ENCODE measurements at places on chromosomes 4 and X. TPM values are rescaled to one million over a fixed set of nuclear protein-coding genes. Genes with fewer than 3 reads are reported as not detected.
A peak's percentile ranks its signal among the peaks of the same experiment; 100 is the strongest.

DNA sequence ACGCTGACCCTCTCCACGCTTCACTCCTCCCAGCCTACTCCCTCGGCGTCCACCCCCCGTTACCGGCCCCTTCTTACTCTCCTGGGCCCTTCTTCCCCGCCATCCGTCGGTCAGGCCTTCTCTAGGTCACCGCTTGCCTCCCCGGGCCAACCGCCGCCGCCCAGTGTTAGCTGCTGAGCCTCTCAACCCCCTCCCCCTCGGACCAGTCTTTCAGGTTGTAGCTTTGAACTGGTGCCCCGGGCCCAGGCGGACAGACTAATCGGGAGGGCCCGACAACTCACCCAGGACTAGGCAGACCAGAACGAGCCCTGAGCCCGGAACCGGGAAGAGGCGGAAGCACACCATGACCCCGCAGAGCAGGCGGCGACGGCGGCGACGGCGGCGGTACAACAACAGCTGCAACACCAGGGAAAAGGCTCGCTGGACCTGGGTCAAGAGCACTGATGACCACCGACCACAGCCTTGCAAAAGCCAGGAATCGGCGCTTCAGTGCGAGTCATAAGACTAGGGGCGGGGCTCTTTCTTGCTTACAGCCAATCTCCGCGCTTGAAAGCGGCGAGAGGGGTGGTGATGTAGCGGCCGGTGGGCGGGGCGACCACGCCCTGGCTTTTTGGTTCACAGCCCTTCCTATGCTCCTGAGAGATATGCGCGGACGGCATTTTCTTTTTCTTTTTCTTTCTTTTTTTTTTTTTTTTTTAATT lies at the start of gene LAMP2:
Gene LAMP2, minus strand, starts transcription at position 472 of the 701 bp plus-strand sequence. Its CDS starts 127 bp downstream, at position 345.
- peak; percentile 41 for DNase-seq

GRCh38 chrX:41499984-41500383 lies 52.8 kb downstream of the NYX start:
- no peak for DNase-seq

GAGE12H gene
- total RNA-seq = not detected

GRCh38 chr4:149112109-149112508 lies 669.9 kb upstream of the NR3C2 start:
- DNase-seq = no peak

SSX2 gene
- total RNA-seq = 0.14 TPM

DNA sequence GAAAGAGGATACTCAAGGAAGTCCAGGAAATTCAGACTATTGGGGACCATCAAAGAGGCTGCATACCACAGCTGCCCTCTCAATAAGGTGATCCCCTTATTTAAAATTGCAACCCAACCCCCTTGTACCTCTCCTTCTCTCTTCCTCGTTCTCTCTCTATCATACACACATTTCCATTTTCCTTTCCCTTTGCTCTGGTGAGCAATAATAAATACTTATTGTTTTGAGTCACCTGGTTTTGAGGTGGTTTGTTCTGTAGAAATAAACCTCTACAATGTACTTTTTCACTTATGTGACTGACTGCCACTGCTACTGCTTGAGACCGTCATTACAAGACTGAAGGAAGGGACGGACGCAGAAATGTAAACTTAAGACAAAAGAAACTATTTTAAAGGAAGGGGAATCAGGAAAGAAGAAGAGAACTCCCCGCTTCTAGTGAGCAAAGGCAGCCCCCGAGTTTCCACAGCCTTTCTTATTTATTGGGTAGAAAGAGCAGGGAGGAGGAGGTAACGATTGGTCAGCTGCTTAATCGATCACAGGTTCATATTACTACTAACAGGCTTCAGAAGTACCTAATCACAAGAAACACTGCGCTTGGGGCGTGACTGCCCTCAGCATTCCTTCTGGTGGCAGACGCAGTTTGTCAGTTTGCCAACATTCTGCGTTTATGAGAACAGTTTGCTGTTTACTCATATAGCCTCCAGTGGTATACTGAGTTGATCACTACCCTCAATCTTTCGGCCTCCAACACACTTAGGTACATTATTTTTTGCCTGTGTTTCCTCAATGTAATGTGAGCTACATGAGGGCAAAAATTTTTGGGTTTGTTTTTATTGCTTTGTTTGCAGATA lies 16.9 kb upstream of the TMEM165 start:
- no peak for DNase-seq

DNA sequence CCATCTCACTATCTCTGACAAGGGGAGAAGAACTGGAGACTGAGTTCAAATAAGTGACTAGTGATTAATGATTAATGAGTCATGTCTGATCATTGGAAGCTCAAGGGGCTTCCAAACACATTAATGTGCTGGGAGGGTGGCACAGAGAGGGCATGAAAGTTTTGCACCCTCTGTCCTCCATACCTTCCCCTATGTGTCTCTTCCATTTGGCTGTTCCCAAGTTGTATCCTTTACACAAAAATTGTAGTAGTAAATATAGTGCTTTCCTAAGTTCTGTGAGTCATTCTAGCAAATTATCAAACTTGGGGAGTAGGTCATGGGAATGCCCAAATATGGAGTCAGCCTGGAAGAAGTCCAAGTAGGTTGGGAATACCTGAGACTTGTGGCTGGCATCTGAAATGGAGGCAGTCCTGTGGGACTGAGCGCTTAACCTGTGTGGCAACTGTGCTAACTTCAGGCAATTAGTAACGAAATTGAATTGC lies 4.1 kb upstream of the FAM200B start:
- no peak for DNase-seq

EREG gene
- not detected for total RNA-seq

CYLC1 gene
- not detected for total RNA-seq

LRP2BP gene
- total RNA-seq = 0.39 TPM

DNA sequence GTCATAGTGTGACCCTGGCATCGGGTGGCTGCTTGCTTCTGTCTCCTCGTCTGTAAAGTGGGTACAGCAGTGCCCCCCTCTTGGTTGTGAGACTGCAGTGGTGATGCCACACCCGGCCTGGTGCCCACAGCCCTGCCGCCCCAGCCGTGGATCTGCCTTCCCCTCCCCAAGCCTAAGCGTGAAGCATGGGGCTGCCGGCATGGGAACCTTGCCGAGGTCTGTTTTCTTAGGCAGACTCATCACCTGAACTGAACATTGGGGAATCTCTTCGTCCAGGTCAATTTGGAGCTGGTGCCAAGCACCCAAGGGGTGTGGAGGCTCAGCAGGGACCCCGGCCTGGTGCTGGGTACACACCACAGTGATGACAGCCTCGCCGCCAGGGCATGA lies 108.4 kb downstream of the PSAPL1 start:
- DNase-seq = no peak

FSTL5 gene
- not detected for total RNA-seq

BEND2 gene
- not detected for total RNA-seq

ATOH1 gene
- not detected for total RNA-seq

ASB11 gene
- not detected for total RNA-seq

DNA sequence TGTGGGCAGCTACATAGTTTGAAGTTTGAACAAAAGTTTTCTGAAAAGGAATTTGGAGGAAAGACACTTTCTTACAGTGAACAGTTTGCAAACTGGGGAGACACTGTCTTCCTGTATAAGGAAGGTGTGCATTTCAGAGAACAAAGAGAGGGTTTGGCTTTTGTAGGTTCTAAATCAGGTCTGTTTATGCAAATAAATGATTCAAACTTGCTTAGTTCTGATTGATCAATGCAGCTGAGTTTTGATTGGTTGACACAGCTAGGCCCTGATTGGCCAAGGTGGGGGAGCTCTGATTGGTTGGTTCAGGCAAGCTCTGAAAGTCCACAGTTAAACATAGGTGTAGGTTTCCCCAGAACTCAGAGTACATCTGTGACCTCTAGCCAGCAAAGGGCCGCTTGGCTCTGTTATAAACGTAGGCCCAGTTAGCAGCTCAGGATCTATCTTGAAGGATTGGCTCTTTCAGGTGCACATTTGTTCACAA lies 63.0 kb upstream of the ENPP6 start:
- DNase-seq = no peak

DNA sequence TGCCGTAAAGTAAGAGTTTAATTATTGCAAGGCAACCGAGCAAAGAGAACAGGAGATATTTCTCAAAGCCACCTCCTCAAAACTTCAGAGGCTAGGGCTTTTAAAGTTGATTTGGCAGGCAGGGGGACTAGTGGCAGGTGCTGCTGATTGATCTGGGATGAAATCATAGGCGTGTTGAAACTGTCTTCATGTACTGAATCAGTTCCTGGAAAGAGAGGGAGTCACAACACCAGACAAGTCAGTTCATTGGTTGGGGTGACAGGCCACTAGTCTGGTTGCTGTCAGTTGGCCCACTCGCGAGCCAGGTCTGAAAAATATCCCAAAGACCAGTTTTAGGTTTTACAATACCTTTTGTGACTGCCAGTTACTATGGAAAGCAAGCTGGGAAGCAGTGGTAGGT lies 10.8 kb upstream of the VCX3A start:
- no peak for DNase-seq

DNA sequence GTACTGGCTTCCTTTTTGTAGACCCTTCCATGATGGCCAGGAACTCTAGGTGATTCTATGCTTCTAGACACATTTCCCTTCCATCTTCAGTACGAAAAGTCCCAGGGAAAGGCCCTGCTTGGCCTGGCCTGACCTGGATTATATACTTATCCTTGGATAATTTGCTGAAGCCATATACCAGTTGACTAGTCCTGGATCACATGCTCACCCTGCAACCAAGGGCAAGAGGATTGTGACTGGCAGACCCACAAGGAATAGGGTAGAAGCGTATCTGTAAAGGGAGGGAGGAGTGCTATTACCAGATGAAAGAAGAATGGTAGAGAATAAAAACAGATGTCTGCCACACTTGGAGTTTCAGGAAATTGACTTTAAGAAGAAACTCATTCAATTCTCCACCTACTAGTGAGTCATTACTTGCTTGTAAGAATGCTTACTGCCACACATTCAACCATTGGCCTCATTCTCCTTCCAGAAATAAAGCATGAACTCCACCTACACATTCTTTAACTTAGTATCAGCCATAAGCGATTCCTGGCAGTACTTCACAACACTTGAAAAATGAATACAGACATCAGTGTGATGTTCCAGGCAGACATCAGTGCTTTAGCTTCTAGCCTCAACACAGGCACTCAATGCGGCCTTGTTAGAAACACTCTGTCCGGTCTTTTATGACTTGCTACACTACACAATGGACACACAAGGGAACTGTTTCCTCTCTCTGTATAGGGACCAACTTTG lies 141.8 kb downstream of the CBR4 start:
- no peak for DNase-seq

DNA sequence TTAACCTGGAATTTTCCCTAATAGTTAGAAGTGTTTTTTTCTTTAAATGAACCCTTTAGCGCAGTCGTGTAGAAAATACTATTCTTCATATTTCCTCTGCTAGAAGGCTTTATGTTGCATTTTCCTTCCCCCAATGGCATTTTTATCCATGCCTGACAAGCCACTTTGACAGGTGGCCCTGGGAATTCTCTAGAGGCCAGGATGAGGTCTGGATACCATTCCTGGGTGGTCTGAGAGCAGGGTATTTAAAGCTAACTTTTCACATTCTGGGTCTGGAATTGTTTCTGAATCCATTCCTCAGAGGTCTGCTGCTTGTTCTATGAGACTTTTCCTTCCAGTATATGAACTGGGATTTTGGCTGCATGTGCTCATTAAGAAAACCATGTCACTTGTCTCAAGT lies 31.2 kb upstream of the PDGFRA start:
- DNase-seq = no peak

DNA sequence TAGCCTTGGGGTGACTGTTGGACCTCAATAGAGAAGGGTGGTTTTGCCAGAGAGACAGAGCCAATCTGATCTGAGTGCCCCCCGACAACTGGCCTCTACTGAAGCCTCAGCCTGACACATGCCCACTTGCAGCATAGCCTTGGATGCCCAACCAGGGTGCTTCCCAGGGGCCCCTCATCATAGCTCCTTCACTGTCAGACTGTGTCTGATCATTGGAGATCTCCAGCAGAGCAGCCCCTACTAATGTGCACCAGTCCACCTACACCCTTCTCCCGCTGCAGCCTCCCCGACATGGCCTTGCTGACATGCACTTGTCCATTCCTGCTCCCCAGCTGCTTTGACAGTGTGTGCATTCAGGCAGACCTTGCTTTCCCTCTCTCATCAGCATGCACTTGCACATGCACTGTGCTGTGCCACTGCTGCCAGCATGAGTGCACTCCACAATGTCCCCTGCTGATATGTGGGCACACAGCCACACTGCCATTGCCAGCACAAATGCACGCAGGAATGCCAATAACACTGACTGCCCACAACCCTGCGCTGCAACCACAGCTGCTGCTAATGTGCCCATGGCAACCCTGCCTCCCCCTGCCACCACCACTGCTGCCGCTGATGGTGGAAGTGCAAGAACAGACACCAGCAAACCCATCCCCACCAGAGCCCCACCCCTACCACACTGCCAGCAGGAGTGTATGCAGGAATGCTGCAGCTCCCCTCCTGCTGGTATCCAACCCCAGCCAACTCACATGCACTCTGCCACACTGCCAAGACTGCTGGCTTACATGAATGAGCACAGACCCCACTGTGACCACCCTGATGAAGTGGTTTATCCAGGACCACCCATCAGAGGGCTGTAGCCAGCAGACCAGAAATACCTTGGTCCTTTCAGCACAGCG lies 68.1 kb upstream of the ZMAT1 start:
- no peak for DNase-seq

NONO gene
- 525 TPM for total RNA-seq

GRCh38 chr4:113684534-113685091 lies 76.9 kb downstream of the CAMK2D start:
- no peak for DNase-seq

GRCh38 chrX:82556588-82556987 lies 951.5 kb upstream of the POU3F4 start:
- DNase-seq = no peak

DNA sequence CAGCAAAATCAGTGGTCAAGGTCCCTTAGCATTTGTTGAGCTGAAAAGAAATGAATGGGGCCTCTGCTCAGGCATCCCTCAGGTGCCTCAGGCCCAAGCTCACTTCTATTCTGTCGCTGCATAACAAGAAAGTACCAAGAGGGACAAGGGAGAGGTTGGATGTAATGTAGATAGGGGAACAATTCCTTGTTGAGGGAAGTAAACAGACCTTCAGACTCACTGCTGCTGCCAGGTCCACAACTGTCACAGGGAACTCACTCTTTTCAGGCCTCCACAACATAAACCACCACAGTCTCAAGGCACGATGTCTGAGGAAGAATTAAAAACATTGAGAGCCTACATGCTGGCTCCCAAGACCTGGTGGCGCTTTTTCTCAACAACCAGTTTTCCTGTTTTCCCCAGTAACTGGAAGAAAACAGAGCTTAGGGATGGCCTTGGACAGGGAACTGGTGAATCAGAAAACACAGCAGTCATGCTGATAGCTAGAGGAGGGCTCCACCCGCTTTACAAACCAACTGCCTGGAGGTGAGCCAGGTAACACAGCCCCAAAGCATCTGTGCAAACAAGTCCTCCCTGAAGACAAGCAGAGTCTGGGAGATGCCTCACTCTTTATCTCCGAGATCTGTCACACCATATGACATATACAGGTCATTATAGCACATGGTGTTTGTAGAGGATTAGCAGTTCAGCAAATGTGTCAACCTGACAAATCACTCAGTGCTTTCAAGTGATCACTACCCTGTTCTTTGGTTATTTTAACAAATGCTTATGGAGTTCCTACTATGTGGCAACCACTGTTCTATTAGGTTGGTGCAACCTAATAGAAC lies 14.3 kb upstream of the AWAT1 start:
- no peak for DNase-seq

GRCh38 chrX:9662148-9662547 lies 103.5 kb downstream of the GPR143 start:
- DNase-seq = peak; percentile 27

- no peak for DNase-seq
These were observed 185.7 kb upstream of the TBL1X start for GRCh38 chrX:9279234-9279544.

All from pulmonary artery endothelial cell (primary cell).